ENCODE measurements at places on chromosomes 1 and 21. TPM values are rescaled to one million over a fixed set of nuclear protein-coding genes. Genes with fewer than 3 reads are reported as not detected.

DNA sequence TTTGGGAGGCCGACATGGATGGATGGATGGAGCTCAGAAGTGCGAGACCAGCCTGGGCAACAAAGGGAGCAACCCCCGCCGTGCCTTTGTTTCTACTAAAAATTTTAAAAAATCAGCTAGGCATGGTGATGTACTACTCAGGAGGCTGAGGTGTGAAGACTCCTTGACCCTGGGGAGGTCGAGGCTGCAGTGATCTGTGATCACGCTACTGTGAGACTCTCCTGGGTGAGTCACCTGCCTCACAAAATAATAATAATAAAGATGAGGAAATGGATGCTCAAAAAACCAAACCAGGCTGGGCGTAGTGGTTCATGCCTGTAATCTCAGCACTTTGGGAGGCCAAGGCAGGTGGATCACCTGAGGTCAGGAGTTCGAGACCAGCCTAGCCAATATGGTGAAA is 19.2 kb downstream of the DSTYK start:
- no peak for DNase-seq

DNA sequence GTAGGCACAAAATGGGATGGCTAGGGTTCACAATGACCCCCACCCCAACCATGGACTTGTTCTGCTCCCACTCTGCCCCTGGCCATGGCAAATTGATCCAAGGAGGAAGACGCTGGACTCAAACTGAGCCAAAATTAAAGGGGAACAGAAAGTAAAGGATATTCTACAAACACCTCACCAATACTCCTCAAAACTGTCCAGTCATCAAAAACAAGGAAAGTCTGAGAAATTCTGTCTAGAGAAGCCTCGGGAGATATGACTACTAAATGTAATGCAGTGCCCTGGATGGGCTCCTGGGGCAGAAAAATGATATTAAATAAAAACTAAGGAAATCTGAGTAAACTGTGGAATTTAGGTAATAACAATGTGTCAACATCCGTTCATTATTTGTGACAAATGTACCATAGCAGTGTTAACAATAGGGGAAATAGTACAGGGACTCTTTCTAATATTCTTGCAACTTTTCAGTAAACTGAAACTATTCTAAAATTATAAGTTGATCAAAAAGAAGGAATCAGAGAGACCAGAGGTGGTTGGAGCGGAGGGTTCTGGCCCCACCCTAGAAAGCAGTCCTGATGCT is 45.0 kb downstream of the MIS18A start:
- DNase-seq, result no peak

DNA sequence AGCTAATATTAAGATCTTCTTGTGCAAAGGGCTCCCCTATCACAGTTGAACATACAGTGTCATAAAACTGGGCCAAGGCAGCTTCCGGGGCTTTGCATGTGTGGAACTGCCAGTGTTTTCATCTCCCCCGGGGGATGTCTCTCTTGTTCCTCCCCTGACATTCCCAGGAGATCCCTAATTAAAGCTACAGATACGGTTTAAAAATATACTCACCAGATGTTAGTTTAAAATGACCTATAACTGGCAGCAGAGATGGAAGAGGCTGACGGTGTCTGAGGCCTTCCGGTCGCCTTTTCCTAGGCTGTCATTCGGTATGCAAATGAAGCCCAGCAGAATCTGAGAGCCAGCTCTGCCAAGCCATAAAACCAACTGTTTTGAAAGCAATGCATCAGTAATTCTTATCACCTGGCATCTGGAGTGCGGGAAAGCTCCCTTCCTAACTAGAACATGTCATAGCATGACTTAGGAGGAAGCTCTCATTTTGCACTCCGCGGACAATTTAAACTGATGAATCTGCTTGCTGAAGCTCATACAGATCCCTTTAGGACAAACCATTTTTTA is 436.5 kb upstream of the VAMP3 start:
- no peak for DNase-seq

DNA sequence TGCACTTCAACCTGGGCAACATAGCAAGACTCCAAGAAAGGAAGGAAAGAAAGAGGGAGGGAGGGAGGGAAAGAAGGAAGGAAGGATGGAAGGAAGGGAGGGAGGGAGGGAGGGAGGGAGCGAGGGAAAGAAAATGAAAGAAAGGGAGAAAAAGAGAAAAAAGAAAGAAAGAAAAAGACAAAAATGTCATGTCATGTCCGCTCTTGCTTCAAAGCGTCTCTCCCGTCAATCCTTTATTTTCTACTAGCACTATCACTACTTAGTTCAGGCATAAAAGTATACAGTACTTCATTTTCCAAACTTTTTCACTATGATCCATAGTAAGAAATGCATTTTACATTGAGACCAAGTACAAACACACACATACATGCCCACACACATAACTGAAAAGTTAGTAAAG is 64.7 kb downstream of the SH3GLB1 start:
- DNase-seq, result no peak

DNA sequence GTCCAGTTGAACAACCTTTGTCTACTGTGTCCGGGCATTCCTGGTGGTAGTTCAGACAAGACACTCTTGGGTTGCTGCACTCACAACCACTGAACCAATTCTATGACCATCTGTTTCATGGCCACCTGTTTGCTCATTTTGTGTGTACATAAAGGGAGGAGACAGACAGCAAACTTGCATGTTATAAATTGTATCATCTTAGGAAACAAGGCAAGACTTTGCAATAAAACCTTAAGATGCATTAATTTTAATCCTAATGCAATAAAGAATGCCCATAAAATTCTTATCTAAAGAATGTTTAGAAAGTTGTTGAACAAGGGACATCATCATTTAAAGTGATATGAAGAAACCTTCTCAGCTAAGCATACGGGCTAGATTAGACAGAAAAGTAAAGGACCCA is 34.8 kb downstream of the ADAM30 start:
- DNase-seq, result no peak

- DNase-seq, result no peak
Observed at GRCh38 chr1:37994886-37995566, 5.2 kb upstream of the SF3A3 start.

GRCh38 chr1:202723708-202724107 is 13.5 kb upstream of the SYT2 start:
- no peak for DNase-seq

DNA sequence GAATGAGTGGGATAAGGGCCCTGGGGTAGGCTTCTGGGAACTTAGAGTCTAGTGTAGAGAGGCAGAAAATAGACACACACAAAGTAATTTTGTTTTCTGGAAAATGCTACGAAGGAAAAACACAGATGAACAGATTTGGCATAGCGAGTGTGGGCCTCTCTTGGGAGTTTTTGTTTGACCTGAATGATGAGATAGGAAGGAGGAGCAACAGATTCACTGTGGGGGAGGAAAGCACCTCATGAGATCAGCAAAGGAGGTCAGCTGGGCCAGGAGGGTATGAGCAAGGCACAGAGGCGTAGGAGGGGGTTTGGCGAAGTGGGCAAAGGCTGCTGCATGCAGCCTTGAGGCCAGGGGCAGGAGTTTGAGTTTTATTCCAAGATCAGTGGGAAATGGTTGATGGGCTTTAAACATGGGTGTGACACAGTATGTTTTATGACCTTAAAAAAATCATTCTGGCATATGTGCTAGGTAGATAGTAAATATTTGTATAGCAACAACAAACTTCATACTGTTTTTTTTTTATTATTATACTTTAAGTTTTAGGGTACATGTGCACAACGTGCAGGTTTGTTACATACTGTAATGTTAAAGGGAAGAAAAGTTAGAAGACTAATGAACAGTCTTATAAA is 57.9 kb downstream of the FGGY start:
- no peak for DNase-seq

DNA sequence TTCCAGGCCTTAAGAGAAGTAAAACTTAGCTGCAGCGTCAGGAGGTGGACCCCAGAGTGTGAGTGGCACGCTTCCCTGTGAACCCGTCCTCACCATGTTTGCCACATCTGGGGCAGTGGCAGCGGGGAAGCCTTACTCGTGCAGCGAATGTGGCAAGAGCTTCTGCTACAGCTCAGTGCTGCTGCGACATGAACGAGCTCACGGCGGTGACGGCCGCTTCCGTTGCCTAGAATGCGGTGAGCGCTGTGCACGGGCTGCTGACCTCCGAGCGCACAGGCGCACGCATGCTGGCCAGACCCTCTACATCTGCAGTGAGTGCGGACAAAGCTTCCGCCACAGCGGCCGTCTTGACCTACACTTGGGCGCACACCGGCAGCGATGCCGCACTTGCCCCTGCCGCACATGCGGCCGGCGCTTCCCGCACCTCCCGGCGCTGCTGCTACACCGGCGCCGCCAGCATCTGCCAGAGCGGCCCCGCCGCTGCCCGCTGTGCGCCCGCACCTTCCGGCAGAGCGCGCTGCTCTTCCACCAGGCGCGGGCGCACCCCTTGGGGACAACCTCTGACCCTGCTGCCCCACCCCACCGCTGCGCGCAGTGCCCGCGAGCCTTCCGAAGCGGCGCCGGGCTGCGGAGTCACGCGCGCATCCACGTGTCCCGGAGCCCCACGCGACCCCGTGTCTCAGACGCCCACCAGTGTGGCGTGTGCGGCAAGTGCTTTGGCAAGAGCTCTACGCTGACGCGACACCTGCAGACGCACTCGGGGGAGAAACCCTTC is 9.3 kb downstream of the ZNF672 start:
- no peak for DNase-seq

The KIF17 gene
- 3.2 TPM for polyA plus RNA-seq

The SLAMF7 gene
- polyA plus RNA-seq, result 0.46 TPM

The TMEM125 gene
- not detected for polyA plus RNA-seq

All from forelimb muscle (tissue), 1 donor.